Progenitor cell of endocrine pancreas (in vitro differentiated cells): ENCODE measurements at places on chromosomes 5 and 9.

DNA sequence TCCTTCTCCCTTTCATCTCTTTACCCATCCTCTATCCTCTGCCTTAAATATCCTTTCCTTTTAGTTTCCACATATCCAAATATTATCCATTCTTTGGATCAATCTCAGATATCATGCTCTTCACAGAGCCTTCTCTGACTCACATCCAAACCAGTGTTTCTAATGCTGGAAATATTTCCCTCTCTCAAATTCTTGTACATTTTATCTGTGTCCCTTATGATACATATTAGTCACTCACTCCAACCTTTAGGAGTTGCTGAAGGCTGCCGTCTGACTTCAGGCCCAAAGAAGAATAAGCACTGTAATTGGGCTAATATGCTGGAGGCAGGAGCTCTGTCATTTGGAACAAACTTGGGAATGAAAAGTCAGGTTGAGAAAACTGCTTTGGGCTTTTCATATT is 156.4 kb upstream of the RUSC2 start:
- H3K4me1 ChIP-seq = no peaks in the 10 kb centered on the region
- H3K27ac ChIP-seq = no peak overlapping the region
- peaks cover 11% of the 10 kb centered on the region for H3K36me3 ChIP-seq
- no peak overlapping the region for H3K4me3 ChIP-seq
- no peak for DNase-seq

DNA sequence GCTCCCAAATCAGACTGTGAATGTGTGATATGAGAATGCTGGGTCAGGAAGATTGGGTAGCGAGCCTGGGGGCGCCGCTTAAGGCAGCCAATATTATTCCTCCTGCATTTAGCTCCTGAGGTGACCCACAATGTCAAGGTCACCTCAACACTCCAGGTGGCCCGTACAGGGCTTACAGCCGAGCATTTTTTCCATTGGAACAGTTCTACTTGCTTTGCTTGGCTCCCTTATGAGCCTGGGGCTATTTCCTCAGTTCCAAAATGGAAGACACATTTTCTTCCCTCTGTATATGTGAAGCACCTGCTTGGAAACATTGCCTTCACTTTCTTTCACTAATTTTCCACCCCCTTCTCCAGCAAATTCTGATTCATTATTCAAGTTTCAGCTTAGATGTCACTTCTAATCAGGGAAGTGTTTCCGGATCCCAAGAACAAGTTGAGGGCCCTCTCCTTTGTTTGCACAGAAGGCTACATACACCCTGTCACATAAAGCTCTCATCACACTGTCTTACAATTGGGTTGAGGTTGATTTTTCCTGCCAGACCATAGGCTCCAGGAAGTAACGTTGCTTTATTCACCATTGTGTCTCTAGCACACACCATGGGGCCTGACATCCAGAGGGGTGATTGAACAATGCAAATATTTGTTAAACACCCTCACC is 330.2 kb downstream of the PIK3R1 start:
- peaks cover 15% of the 10 kb centered on the region for H3K4me1 ChIP-seq
- no peak for DNase-seq
- H3K36me3 ChIP-seq = no peaks in the 10 kb centered on the region
- no peak overlapping the region for H3K4me3 ChIP-seq

GRCh38 chr5:60594715-60595477 is 105.1 kb downstream of the DEPDC1B start:
- H3K4me3 ChIP-seq = no peak overlapping the region
- peaks cover 3% of the 10 kb centered on the region for H3K36me3 ChIP-seq
- no peaks in the 10 kb centered on the region for H3K4me1 ChIP-seq

- H3K27me3 ChIP-seq = no peaks in the 10 kb centered on the region
- peak; percentile 30 for DNase-seq
- no peaks in the 10 kb centered on the region for H3K36me3 ChIP-seq
- H3K27ac ChIP-seq = no peak overlapping the region
- H3K4me1 ChIP-seq = peaks cover 4% of the 10 kb centered on the region
- H3K4me3 ChIP-seq = peak overlapping the region; percentile 73
Measured at GRCh38 chr9:98191671-98192502, 550 bp downstream of the CORO2A start.

DNA sequence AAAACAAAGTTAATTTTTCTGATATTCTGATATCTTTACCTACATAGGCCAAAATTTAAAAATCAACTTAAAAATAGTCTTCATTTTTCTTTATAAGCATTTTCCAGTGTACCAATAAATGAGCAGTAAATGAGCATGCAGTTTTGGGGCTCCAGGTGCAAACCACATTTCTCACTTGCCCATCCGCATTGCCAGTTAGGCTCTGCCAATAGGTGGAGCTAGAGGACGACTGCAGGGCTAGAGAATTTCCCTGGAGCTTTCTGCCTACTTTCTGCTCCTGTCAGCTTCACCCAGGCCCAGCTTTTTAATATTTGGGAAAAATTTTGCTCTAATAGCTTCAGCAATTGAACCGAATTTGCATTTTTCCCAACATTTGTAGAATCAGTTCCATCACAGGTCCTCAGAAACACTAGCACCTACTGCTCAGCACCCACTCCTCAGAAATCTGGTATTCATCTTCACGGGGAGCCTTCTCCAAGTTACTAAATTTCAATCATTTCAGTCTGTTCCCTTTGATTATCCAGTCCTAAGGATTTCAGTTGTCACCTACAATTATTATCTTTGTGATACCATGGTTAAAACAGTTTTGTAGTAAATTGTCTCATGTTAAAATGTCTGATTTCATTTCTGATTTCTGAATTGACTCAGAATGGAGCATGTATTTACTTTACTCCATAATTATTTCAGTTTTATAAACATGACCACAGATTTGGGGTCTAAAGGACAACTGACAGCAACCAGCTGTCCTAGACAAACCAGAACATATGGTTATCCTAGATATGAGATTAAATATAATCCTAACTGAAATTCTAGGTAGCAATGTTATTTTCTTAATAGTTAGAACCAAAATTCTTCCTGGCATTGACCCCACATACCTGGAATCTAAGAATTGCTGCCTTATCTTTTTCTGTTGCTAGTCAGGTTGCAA is 104.6 kb upstream of the FAM174A start:
- H3K36me3 ChIP-seq = peaks cover 1% of the 10 kb centered on the region
- DNase-seq = peak; percentile 11
- no peaks in the 10 kb centered on the region for H3K27me3 ChIP-seq
- H3K27ac ChIP-seq = no peak overlapping the region
- no peak overlapping the region for H3K4me3 ChIP-seq

GRCh38 chr5:757931-758697 is 26.4 kb downstream of the ZDHHC11B start:
- peaks cover 40% of the 10 kb centered on the region for H3K4me1 ChIP-seq
- H3K27ac ChIP-seq = peak overlapping the region; percentile 95
- DNase-seq = peak; percentile 11
- no peaks in the 10 kb centered on the region for H3K36me3 ChIP-seq
- H3K4me3 ChIP-seq = no peak overlapping the region
- peaks cover 10% of the 10 kb centered on the region for H3K27me3 ChIP-seq

DNA sequence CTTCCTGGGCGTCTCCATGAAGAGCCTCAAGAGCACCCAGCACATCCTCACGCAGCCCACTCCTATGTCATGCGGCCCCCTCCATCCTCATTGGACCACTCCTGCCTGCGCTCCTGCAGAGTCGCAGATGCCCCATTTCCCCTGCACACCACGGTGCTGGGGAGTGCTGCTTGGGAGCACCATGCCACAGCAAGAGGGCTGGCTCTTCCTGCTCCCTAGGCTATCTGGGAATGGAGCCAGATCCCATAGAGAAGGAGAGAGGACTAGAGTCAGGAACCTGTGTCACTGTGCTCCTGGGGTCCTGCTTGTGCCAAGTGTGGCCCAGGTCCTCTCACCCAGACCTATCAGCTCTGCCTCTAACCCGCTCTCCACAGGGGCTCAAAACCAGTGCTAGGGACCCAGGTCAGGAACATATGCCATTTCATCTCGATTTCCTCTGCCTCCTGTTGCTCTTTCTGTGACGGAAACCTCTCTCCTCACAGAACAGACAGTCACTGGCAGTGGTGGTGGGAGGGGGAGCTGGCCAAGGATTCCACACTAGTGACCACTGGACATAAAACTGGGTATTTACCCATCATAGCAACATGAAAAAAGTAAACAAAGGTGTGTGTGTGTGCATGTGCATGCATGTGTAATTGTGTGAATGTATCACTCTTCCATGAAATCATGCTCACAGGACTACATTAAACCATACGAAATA is 178.4 kb downstream of the TTLL11 start:
- H3K4me1 ChIP-seq = peaks cover 3% of the 10 kb centered on the region
- no peak overlapping the region for H3K4me3 ChIP-seq
- no peak for DNase-seq
- no peaks in the 10 kb centered on the region for H3K36me3 ChIP-seq

- peaks cover 15% of the 10 kb centered on the region for H3K27me3 ChIP-seq
- no peaks in the 10 kb centered on the region for H3K36me3 ChIP-seq
- no peak overlapping the region for H3K27ac ChIP-seq
- peaks cover 4% of the 10 kb centered on the region for H3K4me1 ChIP-seq
- no peak overlapping the region for H3K4me3 ChIP-seq
Measured at GRCh38 chr9:136709454-136710109, 2.8 kb upstream of the DIPK1B start.

DNA sequence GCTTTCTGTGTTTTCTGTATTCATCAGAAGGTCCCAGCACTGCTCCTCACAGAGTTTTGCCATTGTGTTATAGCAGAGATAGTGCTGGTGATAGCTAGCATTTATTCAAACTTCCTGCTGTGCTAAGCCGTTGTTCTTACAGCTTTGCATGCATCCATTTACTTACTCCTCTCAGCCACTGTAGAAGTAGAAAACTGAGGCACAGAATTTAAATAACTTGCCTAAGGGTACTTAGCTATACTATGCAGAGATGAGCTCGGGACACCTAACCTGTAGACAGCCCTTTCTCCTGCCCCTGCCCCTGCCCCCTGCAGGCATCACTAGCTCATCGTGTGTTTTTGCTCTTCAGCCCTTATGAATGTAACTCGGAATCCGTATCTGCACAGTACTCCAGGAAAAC is 227.6 kb downstream of the SAXO1 start:
- H3K36me3 ChIP-seq = no peaks in the 10 kb centered on the region
- H3K27ac ChIP-seq = no peak overlapping the region
- DNase-seq = no peak
- no peak overlapping the region for H3K4me3 ChIP-seq
- peaks cover 8% of the 10 kb centered on the region for H3K4me1 ChIP-seq
